Activated CD4-positive, alpha-beta T cell treated with anti-CD3 and anti-CD28 coated beads, Interleukin-10, Interleukin-2, amounts not matched to agents 100 ng/mL and 50 ng/mL, durations not matched to agents 16 hours and 8 hours (primary cell): ENCODE measurements at places on chromosomes 5 and 9.

DNA sequence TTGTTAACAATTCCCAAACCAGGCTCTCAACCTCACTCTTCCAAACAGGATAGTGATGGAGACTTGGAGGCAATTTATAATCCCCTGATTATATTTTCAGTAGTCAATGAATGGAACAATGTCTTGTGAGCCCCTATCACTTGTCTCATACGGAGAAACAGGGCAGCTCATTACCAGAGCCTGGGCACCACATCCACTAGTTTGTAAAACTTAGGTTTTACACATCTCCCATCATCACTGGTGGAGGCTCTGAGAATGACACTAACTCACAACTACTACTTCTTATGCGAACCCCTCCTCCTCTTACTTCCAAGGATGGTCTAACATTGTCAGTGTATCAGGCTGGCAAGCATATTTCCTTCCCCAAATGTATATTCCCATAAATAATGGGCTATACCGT, 253.7 kb downstream of the EPB41L4A start:
- no peak for DNase-seq

DNA sequence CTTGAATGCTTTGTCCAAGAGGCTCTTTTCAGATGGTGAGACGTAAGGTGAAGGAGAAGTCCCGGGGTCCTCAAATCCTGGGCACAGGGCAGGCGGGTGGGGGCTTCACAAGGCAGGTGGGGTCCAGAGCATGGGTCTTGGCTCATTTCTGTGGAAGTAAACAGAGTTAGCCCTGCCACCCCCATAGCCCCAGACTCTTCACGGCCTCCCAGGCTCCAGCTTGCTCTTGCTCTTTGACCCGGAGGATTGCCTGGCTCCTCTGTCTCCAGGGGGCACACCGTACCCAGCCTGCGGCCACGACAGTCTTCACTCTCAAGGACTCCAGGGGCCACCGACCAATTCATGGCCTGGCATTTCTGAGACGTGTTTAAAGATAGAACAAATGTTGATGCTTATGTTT, 28.8 kb upstream of the POMT1 start:
- DNase-seq: no peak

GRCh38 chr5:141869514-141869913, 8.7 kb downstream of the PCDH1 start:
- DNase-seq: no peak

GRCh38 chr9:694403-695154, 146.9 kb upstream of the DMRT1 start:
- DNase-seq: no peak

DNA sequence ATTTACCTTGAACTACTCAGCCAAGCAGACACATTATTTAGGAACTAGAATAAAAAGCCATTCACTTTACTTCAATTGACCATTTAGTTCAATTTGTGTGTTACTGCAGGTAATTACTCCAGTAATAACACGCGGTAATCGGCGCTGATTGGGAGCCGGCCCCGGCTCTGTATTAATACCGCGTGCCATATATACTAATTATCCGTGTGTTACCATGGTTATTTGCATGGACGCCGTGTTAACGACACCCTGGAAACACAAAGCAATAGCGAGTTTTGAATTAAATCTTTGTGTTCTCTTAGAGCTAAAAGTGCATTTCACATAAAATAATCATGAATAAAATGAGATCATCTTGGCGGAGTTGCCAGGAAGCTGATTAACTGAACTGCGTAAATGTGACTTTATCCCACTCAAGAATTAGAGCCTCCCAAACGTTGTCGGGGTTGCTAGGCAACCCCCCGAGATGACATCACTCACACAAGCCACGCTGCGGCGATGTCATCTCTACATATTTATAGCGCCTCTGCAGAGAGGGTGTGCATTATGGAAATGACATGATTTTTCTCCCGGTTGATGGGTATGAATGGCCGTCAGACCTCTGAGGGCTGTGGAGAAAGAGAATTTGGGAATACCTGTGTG, 41.4 kb upstream of the RNU6ATAC start:
- DNase-seq: no peak

DNA sequence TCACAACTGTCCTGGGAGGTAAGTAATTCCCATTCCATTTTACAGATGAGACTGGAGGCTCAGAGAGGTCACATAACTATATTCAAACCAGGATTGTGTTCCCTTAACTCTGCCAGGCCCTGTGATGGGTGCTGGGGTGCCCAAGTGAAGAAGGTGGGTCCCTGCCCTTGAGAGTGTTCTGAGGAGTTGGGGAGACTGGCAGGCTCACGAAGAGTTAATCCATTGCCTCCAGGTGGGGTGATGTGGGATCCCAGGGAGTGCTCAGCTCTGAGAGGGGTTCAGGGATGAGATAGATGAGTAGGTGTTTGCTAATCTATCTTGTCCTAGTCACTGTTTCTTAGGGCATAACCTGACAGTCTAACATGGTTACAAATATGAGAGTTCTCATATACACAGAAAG, 36.7 kb downstream of the GSN start:
- DNase-seq: no peak

DNA sequence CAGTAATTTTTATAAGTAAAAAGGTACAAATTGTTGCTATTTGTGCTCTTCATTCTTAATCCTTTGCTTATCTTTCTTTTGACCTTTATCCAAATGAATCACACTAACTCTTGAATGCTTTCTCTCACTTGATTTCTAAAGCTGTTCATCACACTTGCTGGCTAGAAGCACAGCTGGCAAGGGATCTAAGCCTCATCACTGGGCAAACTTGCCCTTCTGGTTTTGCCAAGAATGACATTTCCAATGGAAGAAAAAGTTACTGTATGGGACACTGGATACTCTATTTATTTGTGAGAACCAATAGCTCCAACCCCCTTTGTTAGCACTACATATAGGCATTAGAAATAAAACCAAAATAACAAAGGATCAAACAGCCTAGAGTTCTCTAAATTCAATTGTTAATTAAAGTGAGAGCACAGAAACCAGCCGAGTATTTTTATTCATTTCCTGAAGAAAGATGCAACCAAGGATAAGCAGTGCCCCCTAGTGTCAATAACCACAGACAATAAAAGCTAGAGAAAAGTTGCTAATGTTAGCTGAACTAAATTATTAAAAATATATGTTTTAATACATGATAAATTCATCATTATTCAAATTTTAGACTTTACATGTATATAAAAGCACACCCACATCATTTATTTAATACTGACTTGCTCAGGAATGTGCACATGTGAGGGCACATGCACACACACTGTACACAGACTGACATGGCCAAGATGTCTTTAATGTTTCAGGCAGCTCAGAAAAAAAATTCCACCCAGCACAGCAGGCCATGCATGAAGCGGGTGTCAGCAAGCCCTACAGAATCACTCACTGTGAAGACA, 59.8 kb upstream of the POU5F2 start:
- peak; percentile 37 for DNase-seq

DNA sequence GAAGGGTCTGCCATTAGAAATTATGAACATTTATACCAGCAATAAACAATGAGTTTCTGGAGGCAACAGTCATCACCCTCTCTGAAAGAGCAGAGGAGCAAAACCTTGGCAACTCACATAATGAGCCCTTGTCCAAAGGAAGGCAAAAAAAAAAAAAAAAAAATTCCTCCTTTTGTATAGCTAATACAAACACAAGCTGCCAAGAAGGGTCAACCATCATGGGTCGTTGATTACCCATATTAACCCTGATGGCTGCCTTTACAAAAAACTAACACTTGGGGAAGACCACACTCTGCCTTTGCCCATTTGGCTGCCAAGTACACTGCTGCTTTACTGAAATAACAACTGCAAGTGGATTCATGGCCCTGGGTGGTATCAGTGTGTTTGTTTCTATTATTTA, 272.7 kb downstream of the ADAMTSL1 start:
- DNase-seq: no peak

DNA sequence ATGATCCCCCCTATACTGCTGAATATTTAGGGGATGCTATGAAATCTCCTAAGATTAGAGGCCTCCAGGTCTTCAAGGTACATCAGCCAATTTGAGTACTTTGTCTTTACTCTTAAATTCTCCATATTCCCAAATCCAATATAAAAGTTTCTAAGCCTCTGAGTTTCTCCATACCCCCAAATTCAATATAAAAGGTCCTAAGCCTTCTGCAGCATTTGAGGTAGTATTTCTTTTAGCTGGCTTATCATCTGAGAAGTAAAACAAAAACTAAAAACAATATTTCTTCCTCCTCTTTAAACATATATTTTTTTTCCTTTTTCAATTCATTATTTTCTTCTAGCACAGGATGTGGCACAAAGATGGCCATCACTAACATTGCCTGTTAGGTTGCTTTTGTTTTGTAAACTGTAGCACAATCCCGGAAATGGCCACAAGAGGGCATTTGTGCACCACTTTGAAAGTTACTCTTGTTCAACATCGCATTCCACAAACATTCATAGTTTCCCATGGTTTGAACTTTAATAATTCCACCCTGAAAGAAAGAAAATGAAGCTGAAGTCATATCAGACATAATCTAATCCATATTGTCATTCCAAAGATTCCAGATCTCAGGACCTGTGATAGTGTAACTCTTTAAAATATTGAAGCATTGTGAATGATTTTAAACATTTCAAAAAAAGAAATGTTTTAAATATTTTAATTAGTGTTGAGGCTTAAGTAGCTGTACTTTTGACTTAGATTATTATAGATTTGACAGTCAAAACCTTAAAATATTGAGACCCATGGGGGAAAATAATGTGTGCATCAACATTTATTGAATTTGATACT, 21.0 kb upstream of the SCGB3A2 start:
- DNase-seq: peak; percentile 52

GRCh38 chr5:117246424-117246823, 671.8 kb upstream of the SEMA6A start:
- DNase-seq: no peak

GRCh38 chr5:107672211-107673038, 1.7 kb upstream of the EFNA5 start:
- DNase-seq: no peak

GRCh38 chr9:94901019-94901363, 174.5 kb downstream of the AOPEP start:
- no peak for DNase-seq

DNA sequence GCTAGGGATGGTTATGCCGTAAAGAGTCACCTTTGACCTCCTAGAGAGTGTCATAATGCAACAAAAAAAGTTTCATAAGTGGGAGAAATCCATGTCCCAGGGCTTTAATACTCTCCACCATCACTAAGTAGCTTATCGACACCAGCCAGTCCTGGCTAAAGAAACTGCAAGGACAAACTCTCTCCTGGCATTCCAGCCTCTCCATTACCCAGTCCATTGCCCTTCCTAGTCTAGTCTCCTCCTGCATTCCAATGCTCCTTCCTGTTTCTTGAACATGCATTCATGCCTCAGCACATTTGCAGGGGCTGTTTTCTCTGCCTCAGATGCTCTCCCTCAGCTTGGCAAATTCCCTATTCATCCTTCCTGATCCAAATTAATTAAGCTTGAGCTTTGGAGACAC, 364.1 kb downstream of the BRINP1 start:
- no peak for DNase-seq

DNA sequence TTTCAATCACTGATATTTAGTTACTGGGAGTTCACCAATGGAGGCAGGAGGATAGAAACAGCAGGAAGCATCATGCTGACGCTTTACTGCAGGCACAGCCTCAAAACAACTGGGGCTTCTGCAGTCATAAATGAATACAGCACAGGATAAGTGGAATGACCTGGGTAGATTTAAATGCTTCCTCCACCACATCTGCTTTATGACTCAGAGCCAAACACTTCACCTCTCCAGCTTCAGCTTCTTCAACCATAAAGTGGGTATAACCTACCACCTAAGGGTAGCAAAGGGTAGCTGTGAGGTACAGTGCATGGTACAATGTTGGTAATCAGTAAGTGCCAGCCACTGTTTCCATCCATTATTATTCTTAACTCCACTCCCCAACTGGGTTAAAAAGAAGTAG, 28.4 kb downstream of the RASEF start:
- no peak for DNase-seq

DNA sequence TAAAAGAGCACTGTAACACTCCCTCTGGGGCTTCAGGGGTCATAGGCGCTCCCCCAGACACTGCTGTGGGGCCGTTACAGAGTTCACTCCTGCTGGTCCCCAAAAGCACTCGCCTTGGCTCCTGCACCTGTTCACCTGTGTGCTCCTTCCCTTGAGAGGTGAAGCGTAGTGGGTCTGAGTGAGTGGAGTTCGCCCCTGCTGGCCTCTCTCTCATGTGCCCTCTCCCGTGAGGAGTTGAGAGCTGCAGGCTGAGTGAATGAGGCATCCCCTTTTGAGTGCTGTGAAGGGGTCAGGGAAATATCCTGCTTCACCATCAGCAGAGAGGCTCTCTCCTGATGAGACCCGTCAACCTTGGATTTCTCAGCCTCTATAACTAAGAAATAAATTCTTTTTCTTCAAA, 134.6 kb upstream of the TUT7 start:
- DNase-seq: no peak

- DNase-seq: no peak
Observed at GRCh38 chr5:172985596-172985995, 2.0 kb downstream of the ATP6V0E1 start.

DNA sequence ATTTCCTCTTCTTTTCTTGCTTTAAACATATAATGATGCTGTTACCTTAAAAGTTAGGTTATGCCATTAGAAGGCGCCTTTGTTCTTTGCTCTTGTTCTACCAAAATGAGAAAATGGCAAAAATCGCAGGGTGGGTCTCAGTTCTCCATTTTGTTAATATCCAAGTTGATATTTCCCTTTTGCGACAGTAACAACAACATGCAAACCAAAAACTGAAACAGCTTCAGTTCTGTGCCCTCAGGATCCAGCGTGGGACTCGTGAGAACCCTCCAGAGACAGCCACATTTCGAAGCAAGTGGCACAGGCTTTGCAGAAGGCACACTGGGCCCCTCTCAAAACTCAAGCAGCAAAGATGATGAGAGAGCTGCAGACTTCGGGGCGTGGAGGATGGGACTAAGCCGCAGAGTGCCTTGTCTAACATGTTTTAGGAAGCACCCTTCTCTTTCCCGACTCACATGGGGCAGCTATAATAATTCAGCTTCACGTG, 33.0 kb upstream of the LCP2 start:
- peak; percentile 31 for DNase-seq

DNA sequence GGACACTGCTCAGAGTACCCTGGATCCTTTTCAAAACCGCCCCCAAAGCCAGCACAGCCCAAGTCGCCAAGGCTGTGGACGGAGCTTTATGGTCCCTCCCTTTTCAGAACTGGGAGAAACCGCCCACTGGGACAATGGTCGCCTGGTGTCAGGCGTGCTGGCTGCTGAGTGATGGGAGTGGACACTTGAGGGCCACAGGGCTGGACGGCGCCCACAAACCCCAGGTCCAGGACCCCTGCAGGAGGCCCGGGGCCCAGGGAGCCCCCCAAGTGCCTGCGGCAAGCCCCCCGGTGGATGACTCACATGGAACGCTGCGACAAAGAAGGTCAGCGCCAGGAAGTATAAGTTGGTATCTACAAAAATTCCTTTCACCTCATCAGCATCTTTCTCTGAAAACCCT, 10.9 kb downstream of the CLPTM1L start:
- no peak for DNase-seq

DNA sequence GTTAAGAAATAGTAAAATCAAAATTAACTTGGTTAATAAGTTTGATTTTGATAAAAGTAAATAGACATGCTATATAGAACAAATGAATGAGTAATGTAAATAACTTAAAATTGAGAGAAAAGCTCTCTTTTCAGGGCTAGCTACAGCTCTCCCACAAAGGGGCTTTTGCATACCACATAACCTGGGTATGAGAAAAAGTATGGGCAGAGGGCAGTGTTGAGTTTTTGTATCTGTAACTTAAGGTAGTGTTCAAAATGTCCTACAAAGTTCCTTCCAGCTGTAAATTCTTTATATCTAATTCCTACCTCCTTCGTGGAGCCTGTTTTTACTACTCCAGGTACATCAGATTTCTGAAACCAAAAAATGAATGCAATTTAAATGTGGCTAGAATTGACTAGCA, 18.9 kb upstream of the TTC33 start:
- DNase-seq: no peak

GRCh38 chr5:10910261-10910660, 149.2 kb upstream of the DAP start:
- no peak for DNase-seq
